ENCODE measurements at places on chromosomes 3 and 15.

GRCh38 chr15:92449476-92449875 lies 55.8 kb downstream of the ST8SIA2 start:
- no peak for DNase-seq

- no peak for DNase-seq
Observed at GRCh38 chr3:171585039-171585438, 124.8 kb upstream of the TNIK start.

- DNase-seq, result no peak
Observed at GRCh38 chr15:67836955-67837354, 2.9 kb downstream of the RNU6-1 start.

- DNase-seq, result no peak
Observed at GRCh38 chr3:184738506-184738890, 26.6 kb upstream of the MAGEF1 start.

DNA sequence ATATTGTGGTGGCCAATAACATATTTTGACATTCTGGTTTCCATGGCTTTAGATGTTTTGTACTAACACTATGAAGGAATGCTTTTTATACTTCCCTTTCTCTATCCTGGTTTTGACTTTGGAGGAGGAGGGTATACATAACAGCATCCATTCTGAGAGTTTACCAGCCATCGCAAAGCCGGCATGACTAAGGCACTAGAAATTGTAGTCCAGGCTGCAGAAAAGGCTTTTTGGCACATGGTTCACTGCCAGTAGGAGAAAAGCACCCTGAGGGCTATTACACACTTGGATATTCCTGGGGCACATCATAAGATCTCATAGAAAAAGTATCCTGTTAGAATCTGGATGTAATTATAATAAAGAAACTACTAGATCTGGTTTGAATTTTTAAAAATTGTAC lies 101.8 kb downstream of the STT3B start:
- no peak for DNase-seq

DNA sequence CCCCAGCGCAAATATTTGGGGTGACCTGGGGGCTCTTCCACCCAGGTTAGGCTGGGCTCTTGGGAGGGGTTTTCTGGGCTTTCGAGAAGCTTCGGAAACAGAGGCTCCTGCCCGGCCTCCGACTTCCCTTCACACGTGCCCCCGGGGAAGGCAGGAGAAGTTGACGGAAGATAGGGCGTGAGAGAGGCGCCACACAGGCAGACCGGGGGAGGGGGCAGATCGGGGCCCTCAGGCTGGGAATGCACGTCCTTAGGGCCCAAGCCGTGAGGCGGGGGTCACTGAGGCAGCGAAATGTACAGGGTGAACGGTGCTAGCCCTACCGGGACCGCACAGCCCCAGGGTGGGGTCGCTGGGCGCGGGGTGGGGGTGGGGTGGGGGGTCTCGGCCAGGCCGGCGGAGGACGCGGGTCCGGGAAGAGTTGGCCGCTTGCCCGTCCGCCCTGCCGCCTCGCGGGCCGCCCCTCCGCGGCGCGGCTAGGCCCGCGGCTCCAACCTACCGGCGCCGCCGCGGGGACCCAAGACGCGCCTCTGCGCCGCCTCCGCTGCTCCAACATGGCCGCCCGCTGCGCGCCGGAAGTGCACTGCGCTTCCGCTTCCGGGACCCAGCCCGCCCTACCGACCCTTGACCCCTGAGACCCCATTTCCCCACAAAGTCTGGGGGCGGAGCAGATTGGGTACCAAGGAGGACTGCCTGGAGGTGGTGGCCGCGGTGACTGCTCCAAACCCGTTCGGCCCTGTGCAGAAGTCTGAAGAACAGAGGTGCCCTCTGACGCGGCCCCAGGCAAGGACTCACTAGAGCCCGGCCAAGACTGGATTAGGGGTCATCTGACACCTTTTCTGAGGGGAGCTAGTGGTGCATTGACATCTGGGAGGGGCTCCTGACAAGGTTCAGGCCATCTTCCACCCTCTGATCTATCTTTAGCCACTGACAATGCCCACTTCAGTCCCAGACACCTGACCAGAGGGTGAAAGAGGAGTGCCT lies at the start of gene CCDC71:
CCDC71 (minus strand) TSS at position 561 of the 981 bp plus-strand sequence. CDS start 2,123 bp downstream, outside the sequence.
- peak; percentile 92 for DNase-seq

DNA sequence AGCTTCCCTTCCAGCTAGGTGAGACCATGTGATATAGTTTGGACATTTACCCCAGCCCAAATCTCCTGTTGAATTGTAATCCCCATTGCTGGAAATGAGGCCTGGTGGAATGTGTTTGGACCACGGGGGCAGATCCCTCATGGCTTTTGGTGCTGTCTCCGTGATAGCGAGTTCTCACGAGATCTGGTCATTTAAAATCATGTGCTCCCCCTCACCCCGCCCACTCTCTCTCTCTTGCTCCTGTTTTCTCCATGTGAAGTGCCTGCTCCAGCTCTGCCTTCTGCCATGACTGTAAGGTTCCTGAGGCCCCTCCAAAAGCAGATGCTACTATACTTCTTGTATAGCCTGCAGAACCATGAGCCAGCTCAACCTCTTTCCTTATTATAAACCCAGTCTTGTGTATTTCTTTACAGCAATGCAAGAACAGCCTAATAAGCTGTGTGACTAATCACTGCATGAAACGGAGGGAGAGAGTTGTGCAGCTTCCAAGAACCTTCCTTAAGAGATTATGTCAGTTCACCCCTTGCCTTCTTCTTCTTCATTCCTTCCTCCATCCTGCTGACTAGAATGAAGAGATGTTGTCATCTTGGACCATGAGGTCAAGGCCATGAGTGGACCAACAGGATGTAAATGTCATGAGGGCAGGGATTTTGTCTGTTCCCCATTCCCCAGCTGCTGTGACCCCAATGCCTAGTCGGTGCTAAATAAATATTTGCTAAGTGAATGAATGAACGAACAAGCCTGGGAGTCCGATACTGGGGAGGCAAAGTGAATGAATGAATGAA lies 91.0 kb downstream of the CPN2 start:
- no peak for DNase-seq

- DNase-seq, result no peak
Observed at GRCh38 chr3:119211803-119212202, 28.9 kb downstream of the B4GALT4 start.

GRCh38 chr15:90945091-90945490 lies 9.6 kb upstream of the RCCD1 start:
- DNase-seq, result no peak

- DNase-seq, result no peak
Observed at GRCh38 chr15:47473832-47474231, 243.5 kb upstream of the SEMA6D start.

DNA sequence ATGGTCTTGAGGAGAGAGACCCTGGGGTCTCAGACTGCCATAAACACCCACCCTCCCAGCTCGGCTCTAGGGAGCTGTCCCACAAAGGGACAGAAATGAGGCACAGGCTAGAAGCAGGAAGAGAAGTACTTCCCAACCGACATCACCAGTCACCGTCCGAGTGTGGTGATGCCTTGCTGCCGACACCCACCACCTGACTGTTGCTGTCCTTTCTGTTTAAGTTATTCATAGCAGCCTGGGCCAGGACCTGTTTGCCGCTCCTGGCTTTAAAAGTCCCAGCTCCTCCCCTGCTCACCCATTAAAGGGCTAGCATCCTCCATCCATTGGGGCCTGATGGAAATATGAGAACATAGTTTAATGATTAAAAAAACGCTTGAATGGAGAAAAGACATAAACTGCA lies 13.2 kb upstream of the SPG11 start:
- no peak for DNase-seq

- DNase-seq, result no peak
Observed at GRCh38 chr3:72322264-72322976, 525.8 kb downstream of the SHQ1 start.

- no peak for DNase-seq
Observed at GRCh38 chr15:57950381-57950946, 115.0 kb downstream of the ALDH1A2 start.

- no peak for DNase-seq
Observed at GRCh38 chr3:127707851-127708411, 35.2 kb downstream of the ABTB1 start.

DNA sequence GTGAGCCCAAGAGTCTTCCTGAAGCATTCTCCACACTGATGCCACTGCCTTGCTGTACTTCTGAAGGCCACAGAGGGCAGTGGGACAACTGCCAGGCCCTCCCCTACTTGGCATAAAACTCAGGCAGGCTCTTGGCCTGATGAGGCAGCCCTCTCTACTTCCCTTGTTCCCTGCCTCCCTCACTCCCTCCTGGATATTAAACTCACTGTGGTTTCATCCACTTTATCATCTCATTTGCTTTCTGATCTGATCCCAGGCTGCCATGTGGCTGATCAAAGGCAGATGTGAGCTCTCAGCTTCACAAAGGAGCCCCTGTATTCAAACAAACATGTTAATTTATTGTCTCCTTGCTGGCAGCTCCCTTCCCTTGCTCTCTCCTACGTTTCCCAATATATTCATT lies 533.5 kb downstream of the IGSF11 start:
- DNase-seq, result peak; percentile 69
